ENCODE measurements at places on chromosomes 12 and 14.

DNA sequence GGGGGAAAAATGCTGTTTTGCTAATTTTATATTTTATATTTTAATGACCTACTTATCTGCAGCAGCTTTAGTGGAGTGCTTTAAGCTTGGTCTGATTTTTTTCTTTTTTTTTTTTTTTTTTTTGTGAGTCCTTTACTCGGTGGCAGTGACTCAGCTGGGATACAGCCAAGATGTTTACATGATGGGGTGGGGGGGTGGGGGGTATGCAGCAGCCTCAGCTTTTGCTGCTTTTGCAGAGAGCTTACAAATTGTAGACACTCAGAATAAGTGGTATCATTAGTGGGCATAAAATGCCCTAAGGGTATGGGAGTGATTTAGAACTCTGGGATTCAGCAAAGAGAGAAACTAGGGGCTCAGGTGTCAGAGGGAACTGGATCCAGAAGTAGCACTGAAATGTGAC lies 38.2 kb upstream of the ARHGAP5 start:
- DNase-seq: no peak

DNA sequence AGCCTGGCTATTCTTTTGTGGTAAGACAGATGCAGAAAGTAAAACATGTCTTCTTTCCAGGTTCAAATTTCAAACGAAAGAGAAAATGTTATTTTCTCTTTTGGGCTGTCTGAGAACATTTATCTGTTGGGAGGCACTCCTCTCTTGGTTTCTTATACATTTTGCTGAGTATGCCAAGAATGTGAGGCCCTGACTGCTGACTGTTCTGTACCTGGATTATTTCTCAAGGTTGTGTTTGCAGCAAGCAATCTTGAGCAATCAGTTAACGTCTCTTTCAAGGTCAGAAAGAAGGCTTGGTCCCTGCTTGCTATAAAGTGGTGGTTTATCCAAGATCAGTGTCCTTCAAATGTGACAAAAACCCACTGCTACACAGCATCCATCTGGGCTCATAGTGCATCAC lies 9.8 kb downstream of the SSTR1 start:
- no peak for DNase-seq

GRCh38 chr12:79552192-79552591 lies 138.6 kb downstream of the PAWR start:
- no peak for DNase-seq

DNA sequence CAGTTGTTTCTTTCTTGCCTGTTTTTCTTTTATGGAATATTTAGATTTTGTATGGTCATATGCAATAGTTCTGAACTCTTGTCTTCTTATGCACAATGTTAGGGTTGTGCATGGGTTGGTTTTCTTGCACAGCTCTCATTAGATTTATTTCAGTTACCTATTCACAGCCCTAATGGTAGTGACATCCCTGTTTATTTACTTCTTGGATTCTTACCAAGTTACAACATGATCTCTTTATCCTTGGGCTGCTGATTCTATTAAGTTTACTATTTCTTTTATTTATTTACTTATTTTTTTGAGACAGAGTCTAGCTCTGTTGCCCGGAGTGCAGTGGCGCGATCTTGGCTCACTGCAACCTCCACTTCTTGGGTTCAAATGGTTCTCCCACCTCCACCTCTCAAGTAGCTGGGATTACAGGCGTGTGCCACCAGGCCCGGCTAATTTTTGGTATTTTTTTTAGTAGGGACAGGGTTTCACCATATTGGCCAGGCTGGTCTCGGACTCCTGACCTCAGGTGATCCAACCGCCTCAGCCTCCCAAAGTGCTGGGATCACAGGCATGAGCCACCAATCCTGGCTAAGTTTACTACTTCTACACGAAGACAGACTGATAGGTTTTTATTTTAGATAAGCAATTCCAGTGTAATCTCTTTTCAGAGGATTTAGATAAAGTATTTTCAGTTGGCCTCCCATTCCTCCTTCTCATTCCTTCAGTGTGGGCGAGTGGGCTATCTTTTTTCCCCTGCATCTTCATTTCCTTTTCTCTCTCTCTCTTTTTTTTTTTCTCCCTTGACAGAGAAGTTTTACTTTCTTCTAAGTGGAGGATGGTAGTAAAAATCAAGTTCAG lies 395.1 kb upstream of the RGS6 start:
- no peak for DNase-seq

DNA sequence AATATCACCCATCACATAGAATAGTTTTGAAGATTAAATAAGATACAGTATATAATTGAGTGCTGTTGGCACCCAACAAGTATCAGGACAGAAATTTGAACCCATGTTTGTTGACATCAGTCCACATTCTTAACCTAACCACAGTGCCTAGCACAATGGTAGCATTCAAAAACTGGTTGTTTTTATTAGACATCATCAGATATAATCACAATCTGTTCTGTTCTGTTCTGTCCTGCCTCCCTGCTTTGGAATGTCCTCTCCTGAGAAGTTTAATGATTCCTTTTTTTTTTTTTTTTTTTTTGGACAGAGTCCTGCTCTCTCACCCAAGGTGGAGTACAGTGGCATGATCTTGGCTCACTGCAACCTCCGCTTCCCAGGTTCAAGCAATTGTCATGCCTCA lies 476.6 kb downstream of the RMST start:
- no peak for DNase-seq

DNA sequence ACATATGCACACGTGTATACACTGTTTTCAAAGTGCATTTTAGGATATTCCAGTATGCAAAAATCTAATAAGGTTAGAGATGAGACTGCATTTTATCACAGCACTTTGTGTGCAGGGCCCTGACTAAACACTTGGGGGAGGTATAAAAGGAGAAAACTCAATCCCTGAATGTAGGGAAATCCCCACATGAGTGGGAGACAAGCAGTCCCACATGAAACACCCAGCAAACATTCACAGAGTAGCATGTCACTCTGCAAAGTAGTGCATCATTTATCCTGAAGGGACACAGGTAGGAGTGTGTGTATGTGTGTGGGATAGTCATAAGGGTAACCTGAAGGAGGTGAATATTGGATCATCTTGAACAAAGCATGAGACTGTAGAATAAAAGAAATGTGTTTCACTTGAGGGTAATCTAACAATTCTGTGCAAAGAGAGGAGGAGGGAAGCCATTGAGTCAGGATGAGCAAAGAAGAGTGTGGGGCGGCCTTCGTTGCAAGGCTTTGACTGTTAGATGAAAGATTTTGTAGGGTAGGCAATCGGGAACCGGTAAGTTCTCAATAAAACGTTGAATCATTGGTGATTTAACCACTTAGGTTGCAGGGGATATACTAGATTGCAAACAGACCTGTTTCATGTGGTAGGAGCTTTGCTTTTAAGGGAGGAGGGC lies 2.9 kb downstream of the PRPF40B start:
- peak; percentile 34 for DNase-seq

GRCh38 chr12:114018669-114019068 lies 52.5 kb upstream of the RBM19 start:
- DNase-seq: no peak

DNA sequence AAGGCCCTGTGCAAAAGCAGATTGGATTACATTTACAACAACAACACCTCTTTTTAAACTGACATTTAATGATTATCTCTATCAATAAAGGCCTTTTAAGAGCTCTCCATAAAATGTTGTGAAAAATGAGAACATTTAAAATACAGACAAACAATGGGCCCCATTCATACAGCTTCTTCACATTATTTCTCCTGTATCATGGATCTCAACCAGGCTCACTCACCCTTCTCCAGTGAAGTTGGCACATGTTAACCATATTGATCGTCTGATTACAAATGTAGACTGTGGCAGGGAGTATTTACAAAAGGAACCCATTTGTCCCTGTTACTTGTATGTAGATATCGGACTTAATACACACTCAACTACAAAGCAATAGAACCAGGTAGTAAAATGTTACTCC lies 220.2 kb upstream of the BTG1 start:
- DNase-seq: no peak

DNA sequence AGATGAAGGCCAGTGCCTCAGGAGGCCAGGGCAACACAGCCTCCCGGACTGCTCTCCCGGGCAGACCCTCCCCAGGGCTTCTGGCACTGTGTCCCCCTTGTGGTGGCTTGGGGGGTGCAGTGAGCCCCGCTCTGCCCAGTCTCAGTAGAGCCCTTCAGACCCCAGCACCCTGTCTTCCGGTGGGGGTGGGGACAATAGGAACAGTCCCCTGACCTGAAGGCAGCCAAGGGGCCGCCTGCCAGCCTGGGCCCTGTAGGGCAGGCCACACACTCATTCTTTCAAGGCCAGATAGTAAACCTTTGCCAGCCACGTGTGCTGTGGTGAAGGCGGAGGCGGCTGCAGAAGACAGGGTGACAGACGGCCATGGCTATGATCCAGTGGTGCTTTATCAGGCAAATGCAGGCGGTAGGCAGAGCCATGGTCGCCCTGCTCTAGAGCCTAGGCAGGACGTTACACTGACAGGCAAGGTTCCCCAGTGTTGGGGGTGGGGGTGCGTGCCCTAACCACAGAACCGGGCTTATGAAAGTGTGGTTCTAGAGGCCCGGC lies 15.0 kb downstream of the ZFYVE21 start:
- no peak for DNase-seq

DNA sequence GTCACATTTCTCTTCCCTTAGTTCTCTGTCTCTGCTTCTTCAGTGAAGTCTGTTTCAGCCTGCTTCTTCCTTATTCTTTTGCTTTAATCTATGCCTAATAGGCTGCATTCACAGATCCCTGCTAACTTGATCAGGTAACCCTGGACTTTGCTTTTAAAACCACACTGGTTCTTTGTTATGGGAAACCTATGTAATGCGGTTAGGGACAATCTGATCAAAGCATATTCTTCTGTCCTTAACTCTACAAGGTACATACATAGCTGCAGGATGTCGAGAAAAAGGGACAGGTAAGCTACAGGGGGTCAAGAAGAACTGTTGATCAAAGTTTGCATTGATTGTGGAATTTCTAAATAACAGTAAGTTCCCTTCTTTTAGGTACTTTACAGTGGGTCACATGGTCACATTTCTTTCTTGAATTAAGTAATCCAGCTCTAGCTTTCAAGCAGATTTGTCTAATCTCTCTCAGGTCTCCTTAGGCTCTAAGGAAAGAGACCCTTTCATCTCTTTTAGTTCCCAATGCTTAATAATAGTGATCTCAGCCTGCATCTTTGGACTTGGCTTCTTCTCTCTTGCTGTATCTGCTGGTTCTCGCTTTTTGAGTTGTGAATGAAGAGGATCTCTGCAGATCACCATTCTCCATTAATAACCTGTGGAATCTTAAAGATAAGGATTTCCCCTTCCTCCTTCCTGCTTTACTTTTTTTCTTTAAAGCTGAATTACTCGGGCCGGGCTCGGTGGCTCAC lies 3.8 kb downstream of the COPZ1 start:
- DNase-seq: no peak

DNA sequence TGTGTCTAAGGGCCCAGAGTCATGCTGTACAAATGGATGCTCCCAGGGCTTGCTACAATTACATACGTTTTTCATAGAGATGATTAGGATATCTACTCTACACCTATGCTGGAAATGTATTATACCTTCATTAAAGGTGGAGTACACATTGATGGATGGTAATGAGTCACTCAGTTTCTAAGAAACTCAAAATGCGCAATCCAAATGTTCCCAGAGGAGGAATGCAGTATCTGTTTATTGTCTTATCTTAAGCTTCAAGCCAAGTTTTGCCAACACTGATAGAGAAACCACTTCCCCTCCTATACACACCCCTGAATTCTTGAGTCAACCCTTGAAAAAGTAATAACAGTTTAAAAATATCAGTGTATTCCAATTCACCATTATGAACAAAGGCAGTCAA lies 266.6 kb upstream of the FAR2 start:
- DNase-seq: no peak

DNA sequence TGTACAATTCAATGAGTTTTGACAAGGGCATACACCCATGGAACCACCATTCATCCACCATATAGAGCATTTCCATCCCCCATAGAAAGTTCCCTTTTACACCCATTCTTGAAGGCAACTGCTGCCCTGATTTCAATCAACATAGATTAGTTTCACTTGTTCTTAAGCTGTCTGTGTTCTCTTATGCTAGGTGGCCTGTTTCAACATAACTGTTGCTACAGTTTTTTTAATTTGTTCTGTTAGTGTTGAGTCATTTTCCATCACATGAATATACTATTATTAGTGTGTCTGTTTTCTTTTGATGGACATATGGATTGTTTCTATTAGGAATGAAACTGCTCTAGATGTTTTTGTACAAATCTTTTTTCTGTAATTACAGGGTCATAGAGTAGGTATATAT lies 123.4 kb downstream of the PTPRQ start:
- DNase-seq: no peak

DNA sequence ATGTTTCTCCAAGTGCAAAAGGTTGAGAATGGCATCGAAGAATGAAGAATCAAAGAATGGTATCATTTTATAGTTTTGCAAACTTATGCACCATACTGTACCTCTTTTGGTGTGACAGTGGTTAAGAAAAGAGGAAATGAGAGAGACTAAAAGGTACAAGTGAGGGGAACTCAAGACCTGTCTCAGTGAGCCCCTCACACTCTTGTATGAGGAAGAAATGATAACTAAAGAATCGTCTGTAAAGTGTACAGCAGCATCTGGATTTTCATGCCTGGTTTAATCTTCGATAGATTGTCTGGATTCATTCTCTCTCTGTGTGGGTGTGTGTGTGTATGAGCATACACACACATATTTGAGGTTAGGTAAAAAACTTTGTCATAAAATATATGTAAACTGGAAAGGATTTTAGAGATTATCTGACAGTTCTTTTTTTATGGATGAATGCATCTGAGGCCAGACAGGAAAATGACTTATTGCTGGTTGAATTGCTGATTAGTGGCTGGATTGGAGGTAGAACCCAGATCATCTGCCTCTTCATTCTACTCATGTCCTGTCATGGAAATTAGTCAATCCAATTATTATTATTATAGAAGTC lies 16.0 kb upstream of the SLC38A2 start:
- DNase-seq: no peak

GRCh38 chr14:65720171-65720570 lies 307.6 kb downstream of the FUT8 start:
- DNase-seq: no peak

GRCh38 chr14:32607399-32607798 lies 278.3 kb downstream of the AKAP6 start:
- no peak for DNase-seq

GRCh38 chr12:127445581-127446139 lies 821.3 kb upstream of the TMEM132C start:
- no peak for DNase-seq

- no peak for DNase-seq
Measured at GRCh38 chr12:6998715-6999451, 19.4 kb downstream of the LPCAT3 start.

DNA sequence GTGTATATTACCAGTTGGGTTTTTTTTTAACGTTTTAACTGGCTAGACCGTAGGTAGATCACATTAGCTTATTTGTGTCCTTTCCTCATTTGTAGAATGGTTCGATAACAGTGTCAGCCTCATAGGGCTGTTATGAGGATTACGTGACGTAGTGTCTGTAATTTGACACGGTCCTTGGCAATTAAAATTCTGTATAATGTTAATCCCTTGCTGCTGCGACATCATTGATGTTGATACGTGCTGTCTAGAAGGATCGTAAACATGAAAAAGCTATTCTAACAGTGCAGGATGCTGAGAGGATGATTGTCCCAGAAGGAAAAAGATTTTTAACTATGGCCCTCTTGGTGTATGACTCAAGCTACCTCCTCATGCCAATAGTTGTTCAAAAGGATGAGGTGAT lies 50.9 kb downstream of the HSP90AA1 start:
- no peak for DNase-seq

GRCh38 chr14:68927956-68928675 lies 51.0 kb downstream of the ACTN1 start:
- no peak for DNase-seq

- DNase-seq: peak; percentile 59
Measured at GRCh38 chr14:34628681-34629135, 1.2 kb downstream of the SNX6 start.
